ENCODE measurements at places on chromosomes 11 and 22.

DNA sequence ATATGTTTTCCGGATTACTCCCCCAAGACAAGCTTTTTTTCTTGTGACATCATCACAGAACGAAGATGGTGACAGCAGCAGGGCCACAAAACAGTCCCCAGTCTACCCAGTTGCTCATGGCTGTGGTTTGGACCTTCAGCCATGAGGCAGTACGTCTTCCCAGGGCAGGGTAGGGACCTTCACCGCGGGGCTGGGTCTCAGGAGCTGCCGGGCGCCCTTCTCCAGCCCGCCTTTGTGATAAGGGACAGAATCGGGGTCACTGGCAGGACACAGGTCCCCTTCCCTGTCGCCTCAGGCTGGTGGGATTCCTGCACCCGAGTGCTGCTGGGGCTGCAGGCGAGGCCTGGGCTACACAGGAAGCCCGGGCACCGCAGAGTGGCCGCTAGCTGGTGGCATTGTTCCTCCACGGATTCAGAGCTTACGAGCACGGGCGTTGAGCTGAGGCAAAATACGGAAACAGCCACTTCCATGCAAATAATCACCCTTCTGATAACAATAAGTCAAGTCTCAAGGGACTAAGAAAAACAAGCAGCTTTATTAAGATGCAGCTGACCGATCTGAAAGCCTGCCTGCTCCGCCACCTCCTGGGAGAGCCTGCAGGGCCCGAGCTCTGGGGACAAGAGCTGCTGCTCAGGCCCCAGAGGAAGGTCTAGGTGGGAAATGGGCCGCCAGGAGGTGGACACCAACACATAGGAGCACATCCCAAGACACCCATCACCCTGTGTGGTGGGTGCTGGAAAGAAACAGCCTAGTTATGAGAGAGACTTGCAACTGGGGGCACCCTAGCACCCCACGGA lies 12.3 kb downstream of the TBX1 start:
- no peak for DNase-seq

GRCh38 chr11:64122411-64123410 lies 43.2 kb downstream of the MACROD1 start:
- no peak for DNase-seq

DNA sequence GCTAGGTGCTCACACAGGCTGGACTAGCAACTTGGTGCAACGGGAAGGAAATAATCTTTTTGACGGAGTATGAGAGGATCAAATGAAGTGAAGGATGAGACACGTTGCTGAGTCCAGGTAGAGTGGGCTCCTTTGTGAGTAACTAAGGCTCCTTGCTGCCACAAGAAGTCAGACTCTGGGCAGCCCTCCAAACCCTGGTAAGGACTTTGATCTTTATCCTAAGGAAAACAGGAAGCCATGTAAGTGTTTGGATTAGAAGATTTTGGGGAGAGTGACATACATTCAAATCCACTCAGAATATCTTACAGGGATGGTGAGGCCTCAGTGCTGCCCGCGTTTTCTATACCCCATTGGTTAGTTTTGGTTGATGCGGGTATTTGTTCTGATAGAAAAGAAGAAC lies 155.9 kb upstream of the RAG2 start:
- DNase-seq, result no peak

DNA sequence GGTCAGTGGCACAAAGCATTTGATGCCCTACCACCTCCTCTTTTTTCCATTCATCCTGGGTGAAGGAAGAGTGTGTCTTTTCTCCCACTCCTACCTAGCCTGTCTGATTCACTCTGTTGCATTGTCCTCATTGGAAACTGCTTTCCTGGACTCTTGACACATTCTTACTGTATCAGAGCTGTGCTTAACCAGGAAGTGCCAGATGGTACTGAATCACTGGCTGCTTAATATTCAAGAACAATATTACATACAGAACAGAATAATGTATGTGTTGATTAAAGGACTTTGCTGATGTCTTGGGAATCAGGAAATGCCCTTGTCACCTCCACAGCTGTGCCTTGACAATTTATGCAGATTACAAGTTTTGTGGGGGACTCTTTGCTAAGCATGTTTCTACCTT lies 44.4 kb downstream of the SVIP start:
- no peak for DNase-seq

DNA sequence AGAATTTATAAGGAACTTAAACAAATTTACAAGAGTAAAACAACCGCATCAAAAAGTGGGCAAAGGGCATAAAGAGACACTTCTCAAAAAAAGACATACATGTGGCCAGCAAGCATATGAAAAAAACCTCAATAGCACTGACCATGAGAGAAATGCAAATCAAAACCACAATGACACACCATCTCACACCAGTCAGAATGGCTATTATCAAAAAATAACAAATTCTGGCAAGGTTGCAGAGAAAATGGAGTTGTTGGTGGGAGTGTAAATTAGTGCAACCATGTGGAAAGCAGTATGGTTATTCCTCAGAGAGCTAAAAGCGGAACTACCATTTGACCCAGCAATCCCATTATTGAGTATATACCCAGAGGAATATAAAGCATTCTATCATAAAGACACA lies 866.8 kb upstream of the TENM4 start:
- no peak for DNase-seq
